ENCODE measurements at places on chromosomes 16 and 17.

- DNase-seq, result peak; percentile 46
Measured at GRCh38 chr17:41635121-41636097, 11.0 kb upstream of the KRT17 start.

- no peak for DNase-seq
Measured at GRCh38 chr17:1008008-1008761, 11.3 kb downstream of the TIMM22 start.

GRCh38 chr17:20989481-20989880 is 53.3 kb downstream of the USP22 start:
- DNase-seq, result no peak

- DNase-seq, result no peak
Measured at GRCh38 chr17:1992541-1992940, 32.6 kb downstream of the RTN4RL1 start.

Measured in HT-29 (cell line).